ENCODE measurements at places on chromosomes 11 and 22.
A peak's percentile ranks its signal among the peaks of the same experiment; 100 is the strongest.

GRCh38 chr11:1842149-1843097 lies 3.6 kb downstream of the TNNI2 start:
- DNase-seq: no peak

GRCh38 chr22:33057363-33057995 lies 702 bp downstream of the SYN3 start:
- DNase-seq: no peak

GRCh38 chr11:92975285-92975684 lies 5.8 kb downstream of the MTNR1B start:
- DNase-seq: no peak

GRCh38 chr22:49719046-49719445 lies 108.6 kb downstream of the BRD1 start:
- DNase-seq: no peak

DNA sequence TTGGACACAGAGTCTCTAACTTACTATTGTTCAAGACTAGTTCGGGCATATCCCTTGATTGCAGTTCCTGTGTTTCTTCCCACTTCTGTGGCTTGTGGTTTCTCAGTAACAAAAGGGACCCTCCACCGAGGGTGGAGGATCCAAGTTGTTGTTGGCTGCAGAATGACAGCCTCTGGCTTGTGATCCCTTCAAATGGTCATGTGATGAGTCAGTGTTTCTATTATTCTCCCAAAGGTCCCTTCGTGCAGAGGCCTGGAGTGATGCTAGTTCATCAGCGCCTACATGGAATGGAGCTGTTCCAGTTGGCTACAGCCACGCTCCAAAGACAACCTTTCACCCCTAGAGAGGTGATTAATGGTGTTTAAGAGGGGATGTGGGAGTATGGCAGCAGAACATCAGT lies 2.6 kb upstream of the VWCE start:
- peak; percentile 58 for DNase-seq

- DNase-seq: no peak
Measured at GRCh38 chr22:43313244-43313889, 29.8 kb downstream of the SCUBE1 start.

DNA sequence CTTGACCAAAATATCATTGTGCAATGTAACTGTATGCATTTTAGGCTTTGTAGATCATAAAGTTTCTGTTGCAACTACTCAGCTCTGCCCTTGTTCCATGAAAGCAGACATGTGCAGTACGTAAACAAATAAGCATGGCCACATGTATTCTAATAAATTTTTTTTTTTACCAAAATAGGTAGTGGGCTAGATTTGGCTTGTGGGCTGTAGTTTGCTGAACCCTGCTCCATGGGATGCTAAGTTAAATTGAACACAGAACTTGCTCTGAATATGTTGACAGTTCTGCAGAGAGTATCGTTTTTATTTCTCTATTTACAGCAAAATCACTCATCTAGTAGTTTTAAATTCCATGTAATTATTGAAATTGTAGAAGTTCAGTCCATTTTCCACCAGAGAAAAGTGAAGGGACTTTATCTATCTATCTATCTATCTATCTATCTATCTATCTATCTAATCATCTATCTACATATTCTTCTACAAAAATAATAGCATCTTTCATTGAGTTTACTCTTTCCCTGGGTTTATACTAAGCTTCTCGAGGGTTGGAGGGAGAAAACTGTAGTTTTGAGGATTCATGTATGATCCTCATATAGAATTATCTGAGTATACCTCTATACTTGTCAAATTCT lies 9.5 kb upstream of the OOSP4A start:
- DNase-seq: no peak

DNA sequence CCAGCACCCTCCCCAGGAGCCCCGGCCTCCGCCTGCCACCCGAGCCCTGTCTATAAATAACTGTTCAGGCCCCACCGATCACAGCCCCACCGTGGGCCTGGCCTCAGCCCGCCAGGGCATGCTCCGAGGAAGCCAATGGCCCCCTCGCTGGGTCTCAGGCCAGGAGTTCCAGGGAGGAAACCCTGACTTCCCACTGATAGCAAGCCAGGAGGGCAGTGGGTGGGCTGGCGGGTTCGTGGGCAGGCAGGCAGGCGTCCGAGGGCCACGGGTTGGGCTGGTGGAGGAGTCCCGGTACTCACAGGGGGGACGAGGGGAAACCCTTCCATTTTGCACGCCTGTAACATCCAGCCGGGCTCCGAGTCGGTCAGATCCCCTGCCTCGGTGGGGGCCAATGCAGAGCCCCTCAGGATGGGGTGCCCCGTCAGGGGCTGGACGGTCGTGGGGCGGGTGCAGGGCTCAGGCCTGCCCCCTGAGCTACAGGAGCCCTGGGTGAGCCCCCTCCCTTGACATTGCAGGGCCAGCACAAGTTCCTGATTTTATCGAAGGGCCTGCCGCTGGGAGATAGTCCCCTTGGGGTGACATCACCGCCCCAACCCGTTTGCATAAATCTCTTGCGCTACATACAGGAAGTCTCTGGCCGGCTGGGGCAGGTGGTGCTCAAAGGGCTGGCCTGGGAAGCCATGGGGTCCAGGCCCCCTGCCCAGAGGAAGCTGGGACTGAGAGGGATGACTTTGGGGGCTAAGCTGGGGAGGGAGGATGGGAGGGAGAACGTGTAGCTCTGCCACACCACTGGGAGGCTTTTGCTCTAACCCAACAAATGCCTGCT lies at the start of gene SPI1:
SPI1 (minus strand) TSS at position 538 of the 826 bp plus-strand sequence; CDS start at position 344, 194 bp downstream.
- no peak for DNase-seq

DNA sequence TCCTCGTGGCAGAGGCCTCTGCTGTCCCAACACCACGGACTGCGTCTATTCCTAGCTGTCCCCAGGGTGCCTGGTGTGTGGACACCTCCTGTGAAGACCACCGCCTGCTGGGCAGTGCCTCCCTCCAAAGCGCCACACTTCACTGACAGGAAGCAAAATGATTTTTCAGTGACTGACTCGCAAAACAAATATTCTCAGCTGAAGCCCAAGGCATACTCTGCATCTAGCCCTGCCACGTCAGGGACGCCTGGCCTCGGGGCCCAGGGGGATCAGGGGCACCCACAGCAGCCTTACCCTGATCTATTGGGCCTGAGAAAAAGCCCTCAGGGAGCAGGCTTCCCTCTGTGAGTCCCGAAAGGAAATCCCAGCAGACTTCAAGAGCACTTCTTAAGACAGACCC lies 2.2 kb downstream of the BRD1 start:
- DNase-seq: no peak

DNA sequence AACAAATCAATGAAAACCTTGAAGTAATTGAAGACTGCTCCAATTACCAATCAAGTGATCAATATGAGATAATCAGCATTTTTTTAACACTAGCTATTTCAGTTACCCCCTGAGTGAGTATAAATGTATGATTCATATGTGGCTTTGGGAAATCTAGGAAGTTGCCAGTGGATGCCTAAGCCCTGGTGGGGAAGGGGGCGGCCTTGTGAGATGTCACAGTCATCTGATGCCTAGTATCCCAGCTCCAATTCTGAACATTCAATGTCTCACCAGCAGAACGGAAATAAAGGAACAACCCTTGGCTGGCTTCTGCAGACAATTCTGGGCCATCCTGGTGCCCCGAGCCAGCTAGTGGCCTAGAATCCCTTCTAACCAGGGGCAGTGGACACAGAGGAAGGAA lies 58.5 kb upstream of the TIMP3 start:
- no peak for DNase-seq

GRCh38 chr11:132064987-132065620 lies 694.7 kb downstream of the NTM start:
- peak; percentile 70 for DNase-seq

DNA sequence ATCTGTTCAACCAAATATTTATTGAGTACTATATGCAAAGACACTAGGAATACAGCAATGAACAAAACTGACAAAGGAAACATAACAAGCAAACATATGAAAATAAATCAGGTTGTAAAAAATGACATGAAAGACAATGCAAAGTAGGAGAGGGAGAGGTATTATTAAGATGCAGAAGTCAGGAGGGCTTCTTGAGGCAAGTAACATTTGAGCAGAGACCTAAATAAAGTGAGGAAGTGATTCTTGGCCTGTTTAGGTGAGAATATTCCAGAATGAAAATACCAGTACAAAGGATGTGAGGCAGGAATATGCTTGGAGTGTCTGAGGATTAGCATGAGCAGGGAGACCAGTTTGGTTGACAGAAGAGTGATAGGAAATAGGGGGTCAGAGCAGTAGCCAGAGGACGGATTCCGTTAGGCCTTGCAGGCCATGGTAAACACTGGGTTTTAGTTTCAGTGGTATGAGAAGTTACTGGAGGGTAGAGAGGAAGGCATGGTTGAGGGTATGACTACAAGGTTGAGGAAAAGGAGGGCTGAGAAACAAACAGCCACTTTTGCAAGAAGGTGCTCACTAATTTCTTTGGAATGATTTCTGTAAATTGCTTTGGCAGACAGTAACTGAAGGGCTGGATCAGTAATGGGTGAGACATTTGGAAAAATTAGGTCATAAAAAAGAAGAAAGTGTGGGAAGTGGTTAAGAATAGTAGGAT lies 191.9 kb downstream of the SWAP70 start:
- DNase-seq: no peak

- DNase-seq: no peak
Measured at GRCh38 chr11:132080127-132080526, 709.7 kb downstream of the NTM start.

GRCh38 chr11:2099516-2100349 lies 39.5 kb downstream of the IGF2 start:
- no peak for DNase-seq

DNA sequence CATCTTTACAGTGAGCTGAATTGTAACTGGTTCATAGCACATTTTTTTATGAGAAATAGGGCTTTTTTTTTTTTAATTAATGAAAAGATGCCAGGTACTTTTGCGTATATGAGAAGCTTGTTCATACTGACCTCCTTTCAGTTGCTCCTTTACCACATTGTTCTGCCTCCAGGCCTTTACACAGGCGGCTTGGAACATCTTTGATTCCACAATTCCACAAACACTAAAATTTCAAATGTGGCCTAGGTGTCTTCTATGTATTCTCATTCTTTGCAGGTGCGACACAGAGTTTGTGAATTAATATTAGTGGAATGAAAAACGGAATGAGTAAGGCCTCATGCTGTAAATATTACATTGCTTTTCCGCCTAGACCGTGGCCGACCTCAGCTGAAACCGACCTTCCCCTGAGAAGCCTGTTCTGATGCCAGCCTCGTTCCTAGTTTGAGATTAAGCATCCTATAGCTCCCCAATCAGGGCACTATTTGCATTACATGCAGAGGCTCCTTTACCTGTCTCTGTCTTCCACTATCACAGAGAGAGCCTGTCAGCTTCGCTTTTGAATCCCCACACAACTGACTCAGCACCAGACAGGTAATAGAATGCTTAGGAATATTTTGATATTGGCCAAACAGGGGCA lies 125.8 kb downstream of the LDLRAD3 start:
- DNase-seq: no peak

DNA sequence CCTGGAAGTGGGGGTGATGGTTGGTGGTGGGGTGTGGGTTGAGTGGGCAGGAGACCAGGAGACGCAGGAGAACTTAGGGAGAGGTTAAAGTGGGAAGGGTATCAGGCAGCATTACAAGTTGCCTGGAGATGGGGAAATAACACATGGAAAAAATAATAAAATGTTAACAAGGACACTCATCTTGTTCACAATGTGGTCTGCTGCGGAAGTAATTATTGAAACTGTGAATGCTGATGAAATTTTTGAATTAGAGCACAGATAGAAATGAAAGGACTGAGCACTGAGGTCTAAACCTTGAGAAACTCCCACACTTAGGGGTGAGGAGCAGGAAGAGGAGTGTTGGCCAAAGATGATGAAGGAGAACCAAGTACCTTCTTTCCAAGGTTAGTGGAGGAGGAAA lies 346.0 kb upstream of the PLET1 start:
- no peak for DNase-seq

- DNase-seq: no peak
Measured at GRCh38 chr11:36622431-36623136, 24.5 kb upstream of the RAG2 start.

DNA sequence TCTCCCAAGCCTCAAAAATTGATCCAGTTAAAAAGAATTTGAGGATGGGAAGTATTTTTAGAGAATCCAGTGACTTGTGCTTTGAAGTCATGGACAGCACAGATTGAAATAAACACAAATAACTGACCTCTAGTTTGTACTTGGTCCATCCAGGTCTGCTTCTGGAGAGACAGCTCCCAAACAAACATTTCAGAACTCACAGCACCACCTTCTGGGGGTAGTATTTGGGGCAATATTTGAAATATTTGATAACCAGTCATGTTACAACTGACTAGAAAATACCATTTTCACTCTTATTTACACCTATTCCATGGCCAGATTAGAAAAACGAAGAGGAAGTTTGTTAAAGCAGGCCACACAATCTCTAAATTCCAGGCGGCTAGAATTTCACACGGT lies 56.2 kb downstream of the CTSC start:
- no peak for DNase-seq

- DNase-seq: no peak
Measured at GRCh38 chr22:25125693-25126357, 73.8 kb upstream of the CRYBB3 start.

- DNase-seq: no peak
Measured at GRCh38 chr11:17686231-17686980, 33.0 kb upstream of the MYOD1 start.

- no peak for DNase-seq
Measured at GRCh38 chr11:13923716-13924650, 38.5 kb upstream of the SPON1 start.

GRCh38 chr11:68832476-68833181 lies 9.1 kb downstream of the CPT1A start:
- no peak for DNase-seq

DNA sequence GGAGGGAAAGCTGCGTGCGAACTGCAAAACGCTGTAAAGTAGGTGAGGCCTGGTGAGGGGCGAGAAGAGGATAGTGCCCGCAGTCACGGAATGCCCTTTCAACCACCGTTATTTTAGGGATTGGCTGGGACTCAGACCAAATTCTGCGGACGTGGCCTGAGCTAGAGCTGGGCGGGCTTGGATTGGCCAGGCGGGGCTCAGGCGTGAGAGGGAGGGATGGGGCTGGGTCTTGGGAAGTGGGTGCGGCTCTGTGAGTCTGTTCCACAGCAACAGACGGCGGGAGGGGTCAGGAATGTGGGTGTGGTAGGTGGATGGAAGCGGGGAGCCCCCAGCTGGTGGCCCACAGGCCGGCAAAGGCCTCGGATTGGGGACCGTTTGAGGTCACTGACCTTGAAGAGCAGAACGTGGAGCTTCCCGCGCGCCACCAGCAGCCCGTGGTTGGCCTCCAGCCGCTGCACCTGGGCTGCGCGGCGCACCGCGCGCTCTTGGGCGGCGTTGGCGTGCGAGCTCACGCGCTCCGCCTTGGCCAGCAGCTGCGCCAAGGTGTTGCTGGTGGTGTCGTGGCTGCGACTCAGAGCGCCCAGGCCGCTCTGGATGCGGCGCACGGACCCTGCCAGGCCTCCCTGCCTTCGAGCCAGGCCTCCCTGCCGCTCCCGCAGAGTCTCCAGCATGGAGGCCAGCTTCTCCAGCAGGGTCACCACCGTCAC lies 444 bp downstream of the CAVIN3 start:
- no peak for DNase-seq

GRCh38 chr11:134152696-134153095 lies 71.1 kb downstream of the NCAPD3 start:
- no peak for DNase-seq

- no peak for DNase-seq
Measured at GRCh38 chr11:29310725-29311342, 706.0 kb downstream of the KCNA4 start.

Data from globus pallidus (tissue), 1 donor.